Dermis microvascular lymphatic vessel endothelial cell (primary cell): ENCODE measurements at places on chromosomes 12 and 14. TPM values are rescaled to one million over a fixed set of nuclear protein-coding genes. Genes with fewer than 3 reads are reported as not detected.

The ANO4 gene
- 1.5 and 1.7 TPM in 2 replicates for total RNA-seq

The TSPAN19 gene
- total RNA-seq = 0.13 TPM in 2 replicates

The AQP6 gene
- total RNA-seq = not detected in 2 replicates

The RNASE3 gene
- total RNA-seq = not detected in 2 replicates

The P2RX2 gene
- not detected in 2 replicates for total RNA-seq

The TGM1 gene
- 0.38 and 0.64 TPM in 2 replicates for total RNA-seq

The PLEKHD1 gene
- under 0.01 and 0.13 TPM in 2 replicates for total RNA-seq

The BTBD6 gene
- total RNA-seq = 33.4 and 54.1 TPM in 2 replicates

The ASCL1 gene
- not detected in 2 replicates for total RNA-seq

The SPRYD4 gene
- 1.4 and 2.1 TPM in 2 replicates for total RNA-seq

The ERP27 gene
- 0.13 TPM in 1 of 2 replicates, not detected in the other for total RNA-seq
